Stimulated activated CD8-positive, alpha-beta memory T cell treated with anti-CD3 and anti-CD28 coated beads, Interleukin-15, amount 100 ng/mL, for 4 hours (primary cell): ENCODE measurements at places on chromosomes 6 and 20.

GRCh38 chr20:561437-562231 lies 18.0 kb upstream of the CSNK2A1 start:
- no peak for DNase-seq

- DNase-seq = no peak
These were observed 2.2 kb downstream of the SRC start for GRCh38 chr20:37347891-37348791.

DNA sequence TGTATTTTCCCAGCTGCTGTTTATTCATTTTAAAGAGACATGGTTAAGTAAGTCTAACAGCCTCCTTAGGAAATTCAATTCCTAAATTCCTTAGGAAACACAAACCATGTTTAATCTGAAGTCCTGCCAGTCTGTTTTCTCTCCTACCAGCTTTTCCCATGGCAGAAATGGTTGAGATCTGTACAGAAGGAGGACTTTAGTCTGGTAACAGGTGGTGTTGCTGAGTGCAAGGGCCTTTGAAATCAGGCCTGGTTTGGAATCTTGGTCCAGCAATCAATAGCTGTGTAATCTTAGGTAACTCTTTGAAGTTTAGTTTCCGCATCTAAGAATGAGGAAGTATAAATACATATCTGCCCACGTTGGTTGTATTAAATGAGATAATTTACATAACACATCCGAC lies 232.5 kb downstream of the LAMA2 start:
- DNase-seq = no peak

GRCh38 chr6:41191569-41191968 lies 9.4 kb downstream of the TREML2 start:
- no peak for DNase-seq

DNA sequence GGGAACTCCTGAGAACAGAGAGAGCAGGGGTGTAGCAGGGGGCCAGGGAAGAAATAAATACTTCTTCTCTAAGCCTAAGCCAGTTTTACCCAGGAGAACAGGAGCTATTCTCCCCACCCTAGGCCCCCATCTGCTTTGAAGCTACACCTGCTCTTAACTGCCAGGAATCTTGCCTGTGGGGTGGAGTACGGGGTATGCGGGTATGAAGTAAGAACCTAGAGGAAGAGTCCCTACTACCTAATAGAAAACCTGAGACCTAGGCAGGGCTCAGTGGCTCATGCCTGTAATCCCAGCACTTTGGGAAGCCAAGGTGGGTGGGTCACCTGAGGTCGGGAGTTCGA lies 1.5 kb downstream of the SLC29A1 start:
- DNase-seq = no peak

DNA sequence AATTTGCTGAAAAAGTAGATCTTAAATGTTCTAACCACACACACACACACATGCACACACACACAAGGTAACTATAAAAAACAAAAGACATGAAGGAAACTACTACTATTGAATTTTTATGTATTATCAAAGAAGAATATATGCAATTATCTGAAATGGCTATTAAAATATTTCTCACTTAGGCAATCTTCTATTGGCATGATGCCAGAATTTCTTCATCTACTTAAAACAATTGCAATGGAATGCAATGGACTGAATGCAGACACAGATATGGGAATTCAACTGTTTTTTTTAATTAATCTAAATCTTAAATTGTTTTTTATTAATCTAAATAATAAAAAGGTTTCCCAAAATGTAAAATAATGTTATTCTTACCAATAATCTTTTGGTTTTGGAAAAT lies 152.6 kb upstream of the SMLR1 start:
- no peak for DNase-seq

GRCh38 chr6:53100561-53100960 lies 35.4 kb downstream of the FBXO9 start:
- no peak for DNase-seq

DNA sequence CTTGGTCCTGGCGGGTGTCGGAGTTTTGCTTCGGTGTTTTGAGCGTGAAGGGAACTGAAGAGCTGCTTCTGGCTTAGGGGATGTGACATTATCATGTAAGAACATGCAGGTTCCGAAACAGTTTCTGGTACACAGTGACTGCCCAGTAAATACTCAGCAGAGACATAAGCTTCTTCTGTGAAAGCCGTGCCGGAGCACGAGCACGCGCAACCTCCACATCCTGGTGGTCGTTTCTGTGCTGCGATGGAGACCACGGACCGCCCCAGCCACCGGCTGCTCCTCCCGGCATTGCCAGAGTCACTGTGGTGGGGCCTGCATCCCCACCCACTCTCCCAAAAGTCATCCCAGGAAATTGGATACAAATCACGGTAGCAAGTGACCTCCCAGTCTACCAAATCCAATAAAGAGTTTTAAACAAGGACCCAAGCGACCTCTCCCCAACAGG lies 18.7 kb downstream of the KIF25 start:
- no peak for DNase-seq

DNA sequence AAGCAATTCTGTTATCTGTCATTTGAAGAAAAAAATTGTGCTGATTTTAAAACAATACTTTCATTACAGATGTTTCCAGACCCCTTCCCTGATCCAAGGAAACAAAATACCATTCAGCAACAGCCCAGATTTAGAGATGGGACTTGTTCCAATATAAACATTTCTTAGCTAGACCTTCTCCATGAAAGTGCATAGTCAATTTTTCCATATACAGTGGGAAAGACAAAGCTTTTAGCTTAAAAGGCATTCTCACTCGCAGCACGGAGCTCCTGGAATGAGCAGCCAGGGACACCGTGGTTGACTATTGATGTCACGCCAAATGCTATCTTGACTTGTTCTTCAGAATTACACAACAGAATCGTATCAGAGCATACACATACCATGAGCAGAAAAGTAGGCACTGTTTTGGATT lies 21.5 kb downstream of the LAMA4 start:
- DNase-seq = no peak

DNA sequence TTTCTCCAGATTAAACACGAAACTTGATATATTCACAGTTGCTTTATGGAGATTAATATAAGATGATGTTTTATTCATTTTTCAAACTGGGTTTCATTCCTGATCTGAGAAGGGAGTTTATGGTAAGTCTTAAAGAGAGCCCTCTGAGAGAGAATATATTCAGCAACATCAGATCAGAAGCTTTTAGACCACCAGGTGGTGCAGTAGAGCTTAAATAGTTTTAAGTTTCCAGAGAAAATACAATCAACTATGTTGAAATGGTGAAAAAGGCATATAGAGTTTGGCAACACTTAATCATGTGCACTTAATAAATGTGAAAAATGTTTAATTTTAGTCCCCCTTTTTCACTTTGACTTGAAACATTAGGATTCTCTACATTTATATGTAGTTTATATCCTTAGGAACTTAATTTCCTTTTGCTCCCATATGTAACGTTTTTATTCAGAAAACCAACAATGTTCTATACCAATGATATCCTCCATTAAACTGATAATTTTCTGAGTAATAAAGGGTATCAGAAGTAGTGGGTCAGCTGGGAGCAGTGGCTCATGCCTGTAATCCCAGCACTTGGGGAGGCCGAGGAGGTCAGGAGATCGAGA lies 86.4 kb upstream of the CLDN20 start:
- DNase-seq = no peak

- no peak for DNase-seq
These were observed 85.1 kb downstream of the NCOA3 start for GRCh38 chr20:47586649-47587294.

- DNase-seq = no peak
These were observed 39.9 kb downstream of the KIAA1755 start for GRCh38 chr20:38220587-38221118.

DNA sequence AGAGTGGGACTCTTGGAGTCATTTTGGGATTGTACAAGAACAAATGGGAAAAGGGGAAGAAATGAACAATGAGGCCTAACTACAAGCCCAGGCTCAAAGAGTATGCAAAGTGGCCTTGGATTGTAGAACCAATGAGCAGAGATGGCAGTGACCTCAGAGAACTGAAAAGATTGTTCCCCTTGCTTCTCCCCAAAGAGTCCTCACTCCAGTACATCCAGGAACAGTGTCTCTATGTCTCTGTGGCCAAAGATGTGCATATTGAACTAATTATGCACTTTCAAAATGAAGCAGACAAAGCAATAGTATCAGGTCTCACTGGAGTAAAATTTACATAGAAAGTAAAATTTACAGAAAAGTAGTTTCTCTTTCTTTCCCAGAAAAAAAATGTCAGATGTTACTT lies 81.0 kb downstream of the SMLR1 start:
- DNase-seq = no peak

DNA sequence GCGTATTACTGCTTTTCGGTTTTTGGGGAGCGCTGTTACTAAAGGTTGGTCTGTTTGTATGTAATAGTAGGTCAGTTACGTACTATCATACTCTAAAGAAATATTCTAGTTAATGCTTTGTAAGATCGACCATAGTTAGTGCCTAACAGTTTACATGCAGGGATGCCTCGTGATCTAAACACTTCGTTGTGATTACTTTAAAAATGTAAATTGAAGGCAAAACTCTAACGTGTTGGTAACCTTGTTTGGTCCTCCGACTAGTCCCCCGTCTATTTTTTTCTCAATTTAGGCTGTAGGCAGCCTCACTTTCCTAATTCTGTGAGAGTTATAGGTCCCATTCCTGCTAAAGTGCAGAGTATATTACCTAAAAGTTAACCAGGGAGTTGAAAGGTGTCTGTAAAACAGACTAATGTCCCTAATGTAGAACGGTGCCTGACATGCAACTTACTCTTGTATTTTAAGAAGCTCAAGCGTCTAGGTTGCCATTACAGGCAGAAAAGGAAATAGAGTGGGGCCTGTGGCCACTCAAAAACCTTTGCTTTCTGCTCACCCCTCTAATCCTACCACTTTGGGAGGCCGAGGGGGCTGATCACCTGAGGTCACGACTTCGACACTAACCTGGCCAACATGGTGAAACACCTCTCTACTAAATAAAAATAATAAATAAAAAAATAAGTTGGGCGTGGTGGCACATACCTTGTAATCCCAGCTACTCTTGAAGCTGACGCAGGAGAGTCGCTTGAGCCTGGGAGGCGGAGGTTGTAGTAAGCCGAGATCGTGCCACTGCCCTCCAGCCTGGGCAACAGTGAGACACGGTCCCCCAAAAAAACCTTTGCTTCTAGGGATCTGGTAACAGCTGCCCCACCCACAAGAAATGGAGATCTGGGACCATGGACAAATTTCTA lies 37.8 kb downstream of the HFE start:
- no peak for DNase-seq

DNA sequence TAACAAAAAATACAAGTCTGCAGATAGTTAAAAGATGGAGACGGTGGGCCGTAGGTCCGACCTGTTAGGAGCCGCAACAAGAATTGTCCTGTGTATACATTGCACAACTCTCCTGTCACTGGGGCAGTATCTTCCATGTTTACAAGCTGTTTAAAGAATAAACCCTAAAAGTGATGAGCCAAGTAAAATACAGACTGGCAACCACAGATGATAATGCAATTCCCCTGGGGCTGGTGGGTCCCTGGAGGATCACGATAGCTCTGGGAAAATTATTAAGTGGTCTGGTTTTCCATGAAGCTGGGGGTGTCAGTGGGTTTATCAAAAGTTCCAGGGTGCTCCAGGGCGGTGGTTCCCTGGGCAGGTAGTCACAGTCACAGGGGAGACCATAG lies 8.1 kb upstream of the FAM50B start:
- DNase-seq = no peak

GRCh38 chr20:7137395-7138151 lies 370.1 kb downstream of the BMP2 start:
- DNase-seq = no peak
